Tibial nerve (tissue), 4 donors: ENCODE measurements at places on chromosomes 12 and 14. TPM values are rescaled to one million over a fixed set of nuclear protein-coding genes. Genes with fewer than 3 reads are reported as not detected.

GRCh38 chr14:75168586-75169335 lies 7.7 kb downstream of the TMED10 start:
- DNase-seq = no peak
- H3K36me3 ChIP-seq = no peaks in the 10 kb centered on the region
- no peaks in the 10 kb centered on the region for H3K4me1 ChIP-seq
- H3K27ac ChIP-seq = peak overlapping the region; percentile 100

GRCh38 chr14:102012336-102012735 lies 48.0 kb downstream of the DYNC1H1 start:
- H3K27ac ChIP-seq = no peak overlapping the region
- H3K4me3 ChIP-seq = no peak overlapping the region

DNA sequence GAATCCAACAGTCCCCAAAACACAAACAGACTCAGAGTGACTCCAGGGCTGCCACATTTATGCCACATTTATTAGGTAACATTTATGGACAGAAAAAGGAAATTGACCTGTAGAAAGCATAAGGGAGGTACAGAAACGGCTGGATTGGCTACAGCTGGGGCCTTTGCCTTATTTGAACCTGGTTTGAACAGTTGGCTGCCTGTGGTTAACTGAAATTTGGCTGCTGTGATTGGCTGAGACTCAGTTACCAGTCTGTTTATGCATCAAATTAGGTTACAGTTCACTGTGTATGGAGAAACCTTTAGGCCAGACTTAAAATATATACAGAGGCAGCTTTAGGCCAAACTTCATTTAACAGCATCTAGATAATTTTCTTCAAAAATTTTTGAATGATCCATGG lies 27.8 kb upstream of the PCNX1 start:
- H3K4me1 ChIP-seq = no peaks in the 10 kb centered on the region
- no peaks in the 10 kb centered on the region for H3K27me3 ChIP-seq
- DNase-seq = no peak

DNA sequence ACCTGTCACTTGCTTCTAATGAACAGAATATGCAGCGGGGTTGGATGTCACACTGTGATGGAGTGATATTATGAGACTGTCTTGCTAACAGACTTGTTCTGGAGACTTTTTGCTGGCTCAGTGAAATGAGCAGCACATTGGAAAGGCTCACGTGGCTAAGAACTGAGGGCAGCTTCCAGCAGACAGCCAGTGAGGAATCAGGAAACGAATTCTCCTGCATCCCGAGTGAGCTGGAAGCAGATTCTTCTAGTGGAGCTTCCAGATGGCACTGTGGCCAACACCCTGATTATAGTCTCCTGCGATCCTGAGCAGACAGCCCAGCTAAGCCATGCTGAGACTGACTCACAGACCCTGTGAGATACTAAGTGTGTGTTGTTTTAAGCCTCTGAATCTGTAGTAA lies 16.1 kb upstream of the TSPAN9 start:
- no peak overlapping the region for H3K27ac ChIP-seq
- DNase-seq = no peak
- no peaks in the 10 kb centered on the region for H3K36me3 ChIP-seq
- H3K4me3 ChIP-seq = no peak overlapping the region
- H3K4me1 ChIP-seq = no peaks in the 10 kb centered on the region

DNA sequence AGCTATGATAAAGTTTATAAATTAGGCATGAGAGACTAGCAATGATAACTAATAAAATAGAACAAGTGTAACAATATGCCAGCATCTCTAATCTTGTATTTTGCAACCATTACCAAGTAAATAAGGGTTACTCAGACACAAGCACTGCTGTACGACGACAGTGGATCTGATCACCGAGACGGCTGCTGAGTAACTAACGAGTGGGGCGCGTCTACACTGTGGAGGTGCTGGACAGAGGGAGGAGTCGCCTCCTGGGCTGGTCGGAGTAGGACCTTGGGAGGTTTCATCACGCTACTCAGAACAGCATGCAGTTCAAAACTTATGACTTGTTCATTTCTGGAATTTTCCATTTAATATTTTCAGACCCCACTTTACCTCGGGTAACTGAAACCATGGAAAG lies 18.4 kb downstream of the COA8 start:
- no peak overlapping the region for H3K27ac ChIP-seq
- DNase-seq = no peak
- H3K4me3 ChIP-seq = no peak overlapping the region
- no peaks in the 10 kb centered on the region for H3K36me3 ChIP-seq

DNA sequence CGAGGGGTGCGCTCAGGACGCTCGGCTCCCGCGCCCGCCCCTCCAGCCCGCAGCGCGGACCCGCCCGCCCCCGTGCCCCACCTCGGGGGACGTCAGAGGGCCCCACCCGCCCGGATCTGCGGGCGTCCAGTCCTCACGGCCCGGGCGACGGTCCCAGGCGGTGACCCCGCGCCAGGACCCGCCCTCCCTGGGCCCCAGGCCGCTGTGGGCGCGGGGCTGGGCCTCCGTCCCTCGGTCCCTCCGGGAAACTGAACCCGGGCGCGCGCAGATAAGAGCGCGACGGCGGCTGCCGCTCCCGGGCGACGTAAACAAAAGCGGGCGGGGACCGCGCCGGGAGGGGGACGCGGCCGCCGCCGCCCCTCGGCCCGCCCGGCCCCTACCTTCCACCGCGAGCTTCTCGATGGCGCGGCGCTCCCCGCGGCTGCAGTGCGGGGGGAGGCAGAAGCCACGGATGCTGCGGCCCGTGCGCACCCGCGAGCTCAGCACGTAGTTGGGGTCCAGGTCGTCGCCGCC lies 1.1 kb downstream of the CKB start:
- peak overlapping the region; percentile 90 for H3K27ac ChIP-seq
- no peak for DNase-seq
- H3K4me3 ChIP-seq = peak overlapping the region; percentile 75
- H3K27me3 ChIP-seq = no peaks in the 10 kb centered on the region

- H3K27ac ChIP-seq = peak overlapping the region; percentile 21
- no peaks in the 10 kb centered on the region for H3K27me3 ChIP-seq
- H3K4me3 ChIP-seq = no peak overlapping the region
- DNase-seq = peak; percentile 87
Observed at GRCh38 chr14:68951035-68951797, 27.9 kb downstream of the ACTN1 start.

The CRACR2A gene
- 4.9 TPM for total RNA-seq

The TEP1 gene
- 50.0 TPM for total RNA-seq

The HSPA2 gene
- total RNA-seq = 79.3 TPM
